ENCODE measurements at places on chromosomes 3 and 15.

DNA sequence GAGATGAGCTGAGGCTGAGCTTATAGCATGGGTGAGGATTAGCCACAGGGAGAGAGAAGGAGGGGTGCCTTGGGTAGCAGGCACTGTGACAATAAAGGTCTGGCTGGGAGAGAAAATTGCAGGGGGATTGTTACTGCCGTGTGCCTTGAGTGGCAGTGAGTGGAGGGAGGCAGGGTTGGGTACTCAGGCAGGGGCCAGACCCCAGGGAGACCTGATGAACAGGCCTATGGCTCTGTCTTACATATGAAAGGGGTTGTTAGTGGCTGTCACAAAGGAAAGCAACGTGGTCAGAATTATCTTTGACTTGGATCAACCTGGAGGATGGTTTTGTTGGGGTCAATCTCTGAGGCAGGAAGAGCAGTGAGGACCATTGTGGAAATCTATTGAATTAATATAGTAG lies 84.5 kb downstream of the LRTM1 start:
- DNase-seq = no peak

- DNase-seq = peak; percentile 8
These were observed 319.6 kb downstream of the ZBTB20 start for GRCh38 chr3:114827495-114827894.

- no peak for DNase-seq
These were observed 33.0 kb upstream of the GNB5 start for GRCh38 chr15:52224211-52224610.

DNA sequence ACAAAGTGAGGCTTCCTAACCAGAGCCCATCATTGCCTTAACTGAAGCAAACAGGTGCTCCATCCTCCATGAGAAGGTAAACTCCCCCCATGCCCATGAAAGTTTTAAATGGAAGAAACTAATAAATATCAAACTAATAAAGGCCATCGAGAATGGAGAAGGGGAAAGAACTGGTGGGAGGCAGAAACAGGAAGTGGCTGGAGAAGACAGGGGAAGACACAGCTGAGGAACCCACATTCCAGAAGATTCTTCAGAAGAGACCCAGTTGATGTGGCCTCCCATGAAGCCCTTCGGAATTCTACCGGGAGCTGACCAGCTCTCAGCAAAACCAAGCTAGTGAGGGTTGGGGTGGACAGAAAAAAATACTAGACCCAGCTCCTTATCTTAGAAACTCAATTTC lies 41.6 kb downstream of the SH3BP5 start:
- DNase-seq = no peak

DNA sequence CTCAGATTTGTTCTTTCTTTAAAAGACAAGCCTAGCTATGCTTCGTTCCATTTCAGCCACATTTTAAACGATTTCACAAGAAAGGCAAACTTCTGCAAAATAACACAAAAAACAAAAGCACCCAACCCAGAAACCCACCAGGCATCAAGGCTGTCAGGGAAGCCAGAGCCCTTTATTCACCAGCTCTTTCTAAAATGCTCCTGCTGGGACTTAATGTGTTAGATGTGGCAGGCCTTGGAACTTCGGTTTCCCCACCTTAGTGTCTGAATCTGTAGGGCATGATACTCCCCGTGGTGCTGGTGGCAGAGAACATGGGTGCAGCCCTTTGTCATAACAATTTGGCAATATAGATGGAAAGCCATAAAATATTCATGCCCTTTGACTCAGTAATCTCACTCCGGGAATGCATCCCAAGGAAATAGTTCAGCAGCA lies 56.8 kb upstream of the LCTL start:
- no peak for DNase-seq

Data from NCI-H187 (cell line).